HEK293T (cell line): ENCODE measurements at places on chromosomes 3 and 15.

- no peak for DNase-seq
These were observed 287.0 kb downstream of the MEX3B start for GRCh38 chr15:81758818-81759284.

DNA sequence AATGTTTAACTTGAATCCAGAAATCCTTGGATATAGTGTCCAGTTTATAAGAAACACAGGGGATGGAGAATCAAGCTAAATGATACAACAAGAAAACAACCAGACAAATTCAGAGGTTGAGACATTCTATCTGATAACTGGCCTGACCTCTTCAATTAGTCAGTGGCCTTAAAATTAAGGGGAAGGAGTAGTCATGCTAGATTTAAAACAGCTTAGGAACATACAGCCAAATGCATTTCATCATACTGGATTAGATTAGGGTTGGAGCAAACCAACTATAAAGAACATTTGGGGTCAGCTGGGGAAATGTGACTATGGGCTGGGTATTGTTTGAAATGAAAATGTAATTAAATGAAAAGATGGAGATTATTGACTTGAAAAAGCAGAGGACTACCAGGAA lies 53.3 kb downstream of the PPARG start:
- DNase-seq, result no peak

- DNase-seq, result peak; percentile 28
These were observed 21.3 kb upstream of the SEC62 start for GRCh38 chr3:169945313-169945712.

DNA sequence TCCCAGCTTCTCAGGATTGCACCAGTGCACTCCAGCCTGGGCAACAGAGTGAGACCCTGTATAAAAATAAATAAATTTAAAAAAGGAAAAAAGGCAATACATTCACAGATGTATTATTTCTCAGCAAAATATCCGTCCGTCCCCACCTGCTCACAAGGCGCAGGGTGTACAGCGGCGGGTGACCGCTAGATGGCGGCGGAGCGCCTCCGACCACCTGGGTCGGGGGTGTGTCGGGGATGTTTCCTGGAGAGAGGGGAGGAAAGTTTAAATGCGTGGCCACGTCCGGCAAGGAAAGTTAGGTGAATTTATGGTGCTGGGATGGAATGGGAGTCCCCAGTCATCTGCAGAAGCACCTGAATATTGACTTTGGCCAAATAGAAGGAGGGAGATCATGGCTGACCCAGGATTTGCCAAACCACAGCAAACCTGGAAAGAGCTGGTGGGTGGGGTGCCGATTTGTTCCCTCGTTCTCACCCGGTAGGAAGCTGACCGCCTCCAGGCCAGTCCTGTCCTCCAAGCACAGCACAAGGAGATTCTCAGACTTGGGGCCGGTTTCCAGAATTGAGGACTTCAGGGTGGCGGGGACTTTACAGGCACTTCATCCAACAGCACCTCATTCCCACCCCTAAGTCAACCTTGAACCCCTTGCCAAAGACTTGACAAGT lies 88.3 kb downstream of the TMEM266 start:
- peak; percentile 88 for DNase-seq

GRCh38 chr3:142998439-142998838 lies 2.9 kb upstream of the U2SURP start:
- no peak for DNase-seq

GRCh38 chr3:38605981-38606380 lies 43.5 kb downstream of the SCN5A start:
- no peak for DNase-seq

GRCh38 chr3:134427400-134428111 lies 53.3 kb upstream of the AMOTL2 start:
- no peak for DNase-seq

DNA sequence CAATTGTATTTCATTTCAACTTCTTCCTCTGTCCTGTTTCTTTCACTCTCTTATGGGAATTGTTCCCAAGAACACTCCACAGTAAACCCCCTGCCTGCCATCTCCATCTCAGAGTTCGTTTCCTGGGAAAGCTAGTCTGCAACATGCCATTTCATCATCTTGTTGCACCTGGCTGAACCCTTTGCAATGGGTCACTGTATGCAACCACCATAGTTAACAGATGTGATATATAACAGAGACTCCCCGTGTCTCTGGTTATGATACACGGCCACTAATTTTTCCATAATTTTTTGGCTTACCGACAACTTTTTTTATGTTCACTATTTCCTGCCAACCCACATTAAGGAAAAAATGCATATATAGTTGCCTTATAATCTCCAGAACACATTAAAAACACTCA lies 95.5 kb downstream of the CHST2 start:
- no peak for DNase-seq

DNA sequence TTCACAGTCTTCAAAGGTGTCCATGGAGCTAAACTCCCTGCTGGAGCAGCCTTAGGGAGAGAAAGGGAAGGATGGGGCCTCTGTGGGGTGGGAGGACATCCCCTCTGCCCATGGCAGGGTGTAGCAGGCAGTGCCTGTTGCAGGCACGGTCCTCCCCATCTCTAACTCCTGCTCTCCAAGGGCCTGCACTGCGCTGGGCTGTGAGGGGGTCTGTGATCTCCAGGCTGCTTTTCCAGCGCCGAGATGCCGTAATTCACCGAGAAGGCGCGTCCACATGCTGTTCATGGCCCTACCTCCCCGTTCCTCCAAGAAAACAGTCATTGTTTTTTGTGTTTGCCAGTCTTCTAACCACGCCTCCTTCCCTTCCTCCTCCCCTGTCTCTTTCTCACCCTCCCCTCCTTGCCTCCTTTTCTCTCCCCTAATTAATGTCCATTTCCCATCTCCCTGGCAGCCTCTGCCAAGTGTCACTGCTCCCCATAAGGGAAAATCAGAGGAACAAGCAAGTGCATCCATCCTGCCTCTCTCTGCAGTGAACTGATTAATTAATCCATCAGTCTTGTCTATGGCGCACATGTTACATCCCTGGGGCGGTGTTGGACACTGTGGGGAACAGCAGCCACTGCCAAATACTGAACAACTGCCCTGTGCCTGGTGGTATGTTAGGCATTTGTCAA lies 17.7 kb upstream of the LAMP3 start:
- DNase-seq, result no peak

GRCh38 chr3:195388380-195388779 lies 54.4 kb downstream of the ACAP2 start:
- DNase-seq, result no peak

- no peak for DNase-seq
These were observed 461 bp downstream of the COPB2 start for GRCh38 chr3:139388821-139389551.

DNA sequence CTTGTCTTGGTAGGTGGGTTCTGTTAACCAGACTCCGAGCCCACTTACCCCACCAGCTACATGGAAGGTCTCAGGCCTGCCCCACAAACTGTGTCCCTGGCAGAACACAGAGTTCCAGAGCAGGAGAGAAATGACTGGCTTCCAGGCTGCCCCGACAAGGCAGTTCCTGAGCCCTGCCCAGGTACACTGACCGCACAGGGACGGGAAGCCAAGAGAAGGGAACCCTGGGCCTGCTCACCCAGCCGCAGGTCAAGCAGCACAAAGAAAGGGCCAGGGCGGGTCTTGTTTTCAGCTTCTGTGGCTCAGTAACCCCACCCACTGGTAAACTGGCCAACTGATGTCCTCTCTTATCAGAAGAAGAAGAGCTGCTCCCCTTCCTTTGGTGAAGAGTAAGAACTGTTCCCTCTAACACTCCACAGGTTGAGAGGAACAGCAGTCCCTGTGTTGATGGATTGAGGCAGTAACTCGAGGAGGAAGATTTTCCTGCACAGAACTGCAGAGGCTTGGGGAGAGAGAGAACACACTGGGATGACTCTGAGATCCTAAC lies 68.4 kb downstream of the CRTC3 start:
- DNase-seq, result no peak

DNA sequence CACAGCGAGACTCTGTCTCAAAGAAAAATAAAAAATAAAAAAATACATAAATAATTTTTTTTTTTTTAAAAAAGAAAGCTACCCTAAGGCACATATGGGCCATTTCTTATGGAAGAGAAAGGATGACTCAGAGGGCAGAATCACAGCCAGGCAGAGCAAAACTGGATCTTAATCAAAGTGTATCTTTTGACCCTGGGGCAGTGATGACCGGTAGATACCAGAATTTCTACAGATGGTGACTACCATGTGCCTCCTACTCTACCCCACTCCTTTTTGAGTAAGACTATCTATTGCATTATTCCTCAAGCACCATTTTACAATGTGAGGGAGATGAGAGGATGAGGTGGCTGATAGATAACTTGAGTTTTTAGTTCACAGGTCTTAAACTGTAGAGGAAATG lies 26.0 kb downstream of the TARS3 start:
- DNase-seq, result no peak

DNA sequence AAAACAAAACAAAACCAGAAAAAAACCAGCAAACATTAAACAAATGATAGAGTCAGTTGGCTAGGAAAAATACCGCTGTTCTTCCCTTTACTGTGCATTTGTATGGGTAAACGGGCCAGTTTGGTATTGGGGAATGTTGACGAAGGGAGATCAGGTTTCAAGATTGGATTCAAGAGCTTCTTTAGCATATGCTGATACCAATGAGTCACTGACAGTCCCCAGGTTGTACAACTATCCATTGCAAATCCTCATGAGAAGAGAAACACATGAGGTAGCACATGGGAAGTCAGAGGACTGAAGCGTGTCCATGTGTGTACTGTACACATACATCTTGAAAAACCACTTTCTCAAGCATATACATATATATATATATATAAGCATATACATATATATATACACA lies 25.6 kb downstream of the TIGIT start:
- DNase-seq, result peak; percentile 13

DNA sequence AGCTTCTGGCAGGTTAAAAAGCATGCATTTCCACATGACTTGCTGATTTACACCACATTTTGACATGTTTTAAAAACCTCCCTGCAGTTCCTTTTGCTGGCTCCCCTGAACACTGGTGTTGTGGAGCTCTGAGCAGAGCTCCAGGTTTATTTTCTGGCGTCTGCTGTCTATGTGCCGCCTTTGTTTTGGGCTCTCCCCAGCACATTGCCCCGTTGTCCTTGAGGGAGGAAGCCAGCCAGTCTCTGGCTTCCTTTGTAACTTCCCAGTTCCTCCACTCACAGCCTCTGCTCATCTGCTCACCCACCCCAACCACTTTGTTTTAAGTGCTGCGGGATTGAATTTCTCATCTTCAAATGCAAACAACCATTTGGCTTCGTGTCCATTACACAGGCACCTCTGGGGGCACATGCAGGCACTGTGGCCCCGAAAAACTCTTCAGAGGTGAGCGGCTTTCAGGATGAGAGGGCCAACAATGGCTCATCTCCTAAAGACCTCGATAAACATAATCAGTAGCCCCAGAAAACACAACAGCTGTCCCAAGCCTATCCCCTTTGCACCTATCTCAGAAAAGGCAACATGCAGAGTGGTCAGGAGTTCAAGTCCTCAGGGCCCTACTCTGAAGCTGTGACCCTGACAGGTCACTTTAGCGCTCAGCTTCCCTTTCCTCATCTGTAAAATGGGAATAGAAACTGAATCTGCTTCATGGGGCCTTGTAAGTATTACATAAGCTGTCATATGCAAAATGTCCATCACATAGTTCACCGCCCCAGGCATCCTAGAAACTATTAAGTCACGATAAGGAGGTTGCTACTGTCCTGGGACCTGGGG lies 1.3 kb upstream of the MEF2A start:
- peak; percentile 29 for DNase-seq

DNA sequence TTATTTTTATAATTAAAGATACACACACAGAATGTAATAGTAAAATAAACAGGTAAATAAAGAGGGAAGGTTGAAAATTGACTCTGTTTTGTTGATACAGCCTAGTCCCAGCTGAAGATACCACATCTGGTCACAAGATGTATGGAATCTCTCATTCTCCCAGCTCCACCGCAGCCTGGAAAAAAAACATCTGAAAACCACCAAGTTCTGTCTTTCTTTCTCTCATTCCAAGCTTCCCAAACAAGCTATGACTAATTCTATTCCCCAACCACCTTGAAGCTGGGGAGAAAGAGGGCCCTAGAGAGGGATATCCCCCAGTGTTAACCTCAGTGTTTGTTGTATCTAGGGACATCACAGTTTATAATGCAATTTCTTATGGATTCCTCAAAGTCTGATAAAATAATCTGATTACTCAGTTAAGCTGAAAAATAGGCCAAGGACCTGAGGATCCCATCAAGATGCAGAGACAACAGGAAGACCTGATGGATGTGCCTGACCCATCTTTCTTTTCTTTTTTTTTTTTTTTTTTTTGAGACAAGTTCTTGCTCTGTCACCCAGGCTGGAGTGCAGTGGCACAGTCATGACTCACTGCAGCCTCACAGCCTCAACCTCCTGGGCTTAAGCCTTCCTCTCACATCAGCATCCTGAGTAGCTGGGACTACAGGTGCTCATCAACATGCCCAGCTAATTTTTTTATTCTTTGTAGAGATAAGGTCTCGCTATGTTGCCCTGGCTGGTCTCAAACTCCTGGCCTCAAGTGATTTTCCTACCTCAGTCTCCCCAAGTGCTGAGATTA lies 38.1 kb downstream of the SRGAP3 start:
- DNase-seq, result no peak

- no peak for DNase-seq
These were observed 245.1 kb downstream of the ADAMTS17 start for GRCh38 chr15:100096700-100097099.

GRCh38 chr3:112395181-112395895 lies 62.4 kb downstream of the CD200 start:
- DNase-seq, result no peak

- no peak for DNase-seq
These were observed 99.3 kb downstream of the LRRK1 start for GRCh38 chr15:101018450-101018849.

DNA sequence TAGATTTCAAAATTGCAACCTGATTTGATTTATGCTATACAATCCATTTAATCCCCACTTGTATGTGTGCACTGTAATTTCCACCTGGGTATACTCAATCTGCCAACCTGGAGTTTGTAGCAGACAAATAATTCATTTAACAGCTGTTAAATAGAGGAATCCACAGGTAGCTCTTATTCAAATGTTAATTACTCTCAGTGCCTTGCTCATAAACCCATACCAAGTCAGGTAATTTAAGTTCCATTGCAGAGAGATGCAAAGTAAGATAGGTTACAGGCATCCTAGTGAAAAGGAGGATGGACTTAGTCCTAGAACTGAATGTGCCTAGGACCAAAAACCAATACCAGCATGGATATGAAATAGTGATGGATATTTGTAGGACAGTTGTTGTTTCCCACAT lies 674.2 kb downstream of the TBL1XR1 start:
- no peak for DNase-seq

GRCh38 chr3:41318520-41318919 lies 119.2 kb downstream of the CTNNB1 start:
- no peak for DNase-seq

- no peak for DNase-seq
These were observed 80.9 kb downstream of the PEX5L start for GRCh38 chr3:179955809-179956208.
